ENCODE measurements at places on chromosomes 5 and 9.

- H3K36me3 ChIP-seq, result no peaks in the 10 kb centered on the region
- peak overlapping the region; percentile 8 for H3K27ac ChIP-seq
- no peaks in the 10 kb centered on the region for H3K4me1 ChIP-seq
- DNase-seq, result no peak
- no peaks in the 10 kb centered on the region for H3K27me3 ChIP-seq
Observed at GRCh38 chr9:3337515-3338225, 188.1 kb downstream of the RFX3 start.

DNA sequence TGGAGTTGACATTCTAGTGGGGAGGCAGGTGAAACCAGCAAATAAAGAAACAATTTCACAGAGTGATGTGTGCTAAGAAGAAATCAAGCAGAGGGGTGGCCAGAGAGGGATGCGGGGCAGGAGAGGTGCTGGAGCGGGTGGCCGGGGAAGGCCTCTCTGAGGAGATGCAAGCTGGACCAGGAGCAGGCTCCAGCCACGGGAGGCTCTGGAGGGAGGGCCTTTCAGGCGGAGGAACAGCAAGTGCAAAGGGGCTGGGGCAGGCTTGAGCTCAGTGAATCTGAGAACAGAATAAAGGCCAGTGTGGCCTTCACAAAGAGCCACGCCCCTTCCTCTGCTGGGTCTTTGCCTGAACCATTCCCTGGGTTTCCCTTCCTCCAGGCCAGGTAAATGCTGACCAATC lies 73.2 kb upstream of the NEURL1B start:
- no peak for DNase-seq
- H3K27me3 ChIP-seq, result no peaks in the 10 kb centered on the region
- no peak overlapping the region for H3K4me3 ChIP-seq
- no peak overlapping the region for H3K27ac ChIP-seq
- H3K36me3 ChIP-seq, result no peaks in the 10 kb centered on the region

GRCh38 chr9:122197882-122198281 lies 30.9 kb downstream of the LHX6 start:
- H3K27ac ChIP-seq, result no peak overlapping the region
- H3K4me1 ChIP-seq, result no peaks in the 10 kb centered on the region
- no peaks in the 10 kb centered on the region for H3K27me3 ChIP-seq
- no peak overlapping the region for H3K4me3 ChIP-seq
- DNase-seq, result no peak

- no peaks in the 10 kb centered on the region for H3K4me1 ChIP-seq
- no peaks in the 10 kb centered on the region for H3K36me3 ChIP-seq
- no peak for DNase-seq
Observed at GRCh38 chr9:99606957-99607356, 214.7 kb upstream of the NR4A3 start.

- no peak overlapping the region for H3K4me3 ChIP-seq
- peaks cover 20% of the 10 kb centered on the region for H3K4me1 ChIP-seq
- DNase-seq, result no peak
- H3K27me3 ChIP-seq, result no peaks in the 10 kb centered on the region
Observed at GRCh38 chr9:133974631-133975341, 17.3 kb downstream of the VAV2 start.
